HT-29 (cell line): ENCODE measurements at places on chromosomes 3 and 15.

DNA sequence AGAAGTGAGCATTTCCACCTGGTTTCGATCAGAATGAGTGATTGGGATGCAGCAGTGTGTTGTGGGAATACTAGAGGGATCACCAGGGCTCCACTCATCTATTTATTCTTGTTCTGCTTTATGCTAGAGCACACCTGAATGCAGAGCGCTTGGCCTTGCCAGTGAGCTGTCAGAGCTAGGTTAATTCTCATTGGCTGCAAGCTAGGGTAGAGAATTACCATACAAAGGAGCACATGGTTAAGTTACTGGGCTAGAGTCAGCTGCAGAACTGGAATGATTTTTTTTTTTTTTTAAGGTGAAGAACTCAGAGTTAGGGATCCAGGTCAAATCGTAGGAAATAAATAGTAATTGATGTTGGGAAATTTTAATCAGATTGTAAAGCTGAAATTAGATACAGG, 8.8 kb downstream of the EIF2AK4 start:
- no peak for DNase-seq

DNA sequence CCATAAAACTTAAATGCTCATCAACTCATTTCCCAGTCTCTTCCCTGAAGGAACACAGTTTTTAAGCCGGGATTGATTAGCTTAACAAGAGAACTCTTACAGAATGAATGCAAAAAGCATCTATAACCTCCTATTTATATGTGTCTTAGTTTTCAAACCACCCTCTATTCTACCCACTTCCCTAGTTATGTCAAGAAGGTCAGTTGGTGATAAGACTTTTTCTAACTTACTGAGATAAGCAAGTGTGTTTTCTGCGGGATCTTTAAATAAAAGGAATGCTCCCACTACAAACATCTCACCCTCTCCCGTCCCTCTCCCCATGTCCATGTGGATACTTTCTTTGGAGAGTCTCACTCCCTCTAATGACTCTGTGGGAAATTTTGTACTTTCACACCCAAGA, 218.5 kb downstream of the SV2B start:
- DNase-seq = no peak

DNA sequence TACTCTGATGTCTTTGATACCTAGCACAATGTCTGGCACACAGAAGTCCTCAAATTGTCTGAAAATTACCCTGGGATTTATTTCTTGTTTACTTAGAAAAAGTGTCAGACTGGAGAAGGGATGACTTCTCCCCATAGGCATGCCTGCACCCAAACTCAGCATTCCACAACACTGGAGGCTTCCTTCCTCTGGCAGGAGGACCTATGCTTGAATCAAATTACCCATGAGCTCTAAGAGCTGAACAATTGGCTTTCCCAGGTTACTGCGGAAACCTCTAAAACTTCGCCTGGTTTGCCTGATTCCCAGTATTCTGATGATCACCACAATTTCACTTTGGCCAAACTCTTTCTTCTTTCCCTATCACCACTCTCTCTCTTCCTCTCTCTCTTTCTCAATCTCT, 217.4 kb downstream of the DIPK2A start:
- DNase-seq = no peak

DNA sequence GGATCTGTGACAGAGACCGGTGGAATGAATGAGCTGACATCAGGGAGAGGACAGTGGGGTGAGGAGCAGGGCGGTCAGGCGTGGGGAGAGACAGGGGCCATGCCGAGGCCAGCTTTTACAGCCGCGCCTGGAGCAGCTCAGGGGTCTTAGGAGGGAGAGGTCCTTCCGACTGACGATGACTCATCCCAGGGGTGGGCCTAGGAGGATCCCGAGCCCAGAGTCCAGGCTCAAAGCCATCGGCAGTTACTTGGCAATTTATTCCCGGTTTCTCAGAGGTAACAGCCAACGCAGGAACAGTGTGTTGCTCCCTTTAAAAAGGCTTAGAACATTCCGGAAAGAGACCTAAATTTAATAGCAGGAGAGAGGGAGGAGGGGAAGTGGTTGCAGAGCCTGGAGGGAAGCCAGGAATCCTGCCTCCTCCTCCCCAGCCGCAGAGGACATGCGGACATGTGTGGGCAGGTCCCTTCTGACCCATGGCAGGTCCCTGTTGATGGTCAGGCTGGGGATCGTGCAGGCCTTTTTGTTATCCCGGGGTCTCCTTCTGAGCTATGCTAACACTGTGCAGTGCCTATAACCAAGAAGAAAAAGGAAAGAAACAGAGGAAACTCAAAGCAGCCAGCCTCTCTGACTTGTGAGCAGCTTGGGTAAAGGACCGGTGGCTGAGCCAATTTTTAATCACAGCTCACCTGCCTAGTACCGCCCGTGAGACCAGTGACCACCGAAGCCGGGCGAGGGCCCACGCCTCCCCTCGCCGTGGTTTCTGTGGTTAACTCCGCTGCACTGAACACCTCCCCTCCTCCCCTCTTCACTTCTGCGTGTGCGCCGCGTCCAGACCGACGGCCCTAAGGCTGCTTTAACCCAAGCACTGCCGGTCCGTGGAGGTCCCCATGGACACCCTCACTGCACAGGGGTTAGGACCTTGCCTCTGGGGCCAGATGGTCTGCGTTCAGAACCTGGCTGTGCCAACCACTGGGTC, 392.4 kb upstream of the PROK2 start:
- no peak for DNase-seq

GRCh38 chr3:133588784-133589465, 15.4 kb downstream of the CDV3 start:
- DNase-seq = no peak
